Inflammatory macrophage treated with lipopolysaccharide for 4 hours (primary cell): ENCODE measurements at places on chromosomes 5 and 9.

DNA sequence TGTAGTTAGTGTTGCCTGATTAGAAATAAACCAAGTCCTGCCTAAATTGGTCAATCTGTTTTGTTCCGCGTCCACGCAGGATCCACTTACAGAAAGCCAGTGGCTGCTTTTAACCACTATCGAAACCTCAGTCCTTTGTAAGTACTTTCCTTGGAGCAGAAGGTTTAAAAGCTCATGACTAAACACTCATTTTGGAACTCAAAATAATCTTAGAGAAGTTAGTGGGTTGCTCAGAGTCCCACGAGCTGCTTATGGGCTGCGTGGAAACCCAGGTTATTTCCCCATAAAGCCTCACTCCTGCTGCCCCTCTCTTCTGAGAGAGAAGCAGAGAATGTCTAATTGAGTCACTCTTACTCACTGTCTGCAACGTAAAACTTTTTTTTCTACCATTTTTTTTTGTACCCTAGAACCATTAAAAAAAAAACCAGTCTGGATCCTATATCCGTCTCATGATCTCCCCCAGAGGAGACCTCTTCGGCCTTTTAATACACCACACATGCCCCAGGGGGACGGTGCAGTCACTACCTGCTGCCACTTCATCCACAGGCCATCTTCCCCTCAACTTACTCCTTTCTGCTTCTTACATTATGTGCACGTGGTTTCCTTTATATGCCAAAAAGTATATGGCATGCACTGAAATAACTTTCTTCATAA lies 7.6 kb downstream of the BASP1 start:
- peak; percentile 91 for DNase-seq

- DNase-seq: no peak
Measured at GRCh38 chr5:124764585-124764984, 18.1 kb upstream of the ZNF608 start.

DNA sequence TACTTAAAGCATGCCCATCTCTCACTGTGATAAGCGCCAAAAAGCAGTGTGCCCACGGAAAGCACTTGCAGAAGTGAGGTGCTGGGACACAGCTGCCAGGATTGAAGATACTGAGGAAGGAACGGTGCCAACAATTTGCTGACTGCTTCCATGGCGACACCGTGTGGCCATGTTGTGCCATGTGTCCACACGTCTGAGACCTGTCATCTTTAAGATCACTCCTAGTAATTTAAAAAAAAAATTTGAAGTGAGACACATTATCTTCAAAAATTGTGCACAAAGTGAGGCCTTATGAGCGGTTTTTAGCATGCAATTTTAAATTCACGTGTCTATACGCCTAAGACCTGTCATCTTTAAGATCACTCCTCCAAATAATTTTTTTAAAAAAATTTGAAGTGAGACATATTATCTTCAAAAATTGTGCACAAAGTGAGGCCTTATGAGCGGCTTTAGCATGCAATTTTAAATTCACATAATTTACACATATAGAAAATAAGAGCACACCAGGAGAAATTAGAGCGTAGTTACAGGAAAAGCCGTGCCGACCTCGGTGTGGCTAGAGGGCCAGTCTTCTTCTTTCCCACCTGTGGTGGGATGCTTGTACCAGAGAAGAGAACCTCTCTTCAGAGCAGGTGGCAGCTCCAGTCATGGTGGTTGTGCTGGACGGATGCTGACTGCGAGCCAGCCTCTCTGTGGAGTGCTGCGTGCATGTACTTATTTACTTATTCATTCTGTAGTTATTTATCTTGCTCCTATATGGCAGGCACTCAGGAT lies 21.4 kb upstream of the FLT4 start:
- peak; percentile 28 for DNase-seq

DNA sequence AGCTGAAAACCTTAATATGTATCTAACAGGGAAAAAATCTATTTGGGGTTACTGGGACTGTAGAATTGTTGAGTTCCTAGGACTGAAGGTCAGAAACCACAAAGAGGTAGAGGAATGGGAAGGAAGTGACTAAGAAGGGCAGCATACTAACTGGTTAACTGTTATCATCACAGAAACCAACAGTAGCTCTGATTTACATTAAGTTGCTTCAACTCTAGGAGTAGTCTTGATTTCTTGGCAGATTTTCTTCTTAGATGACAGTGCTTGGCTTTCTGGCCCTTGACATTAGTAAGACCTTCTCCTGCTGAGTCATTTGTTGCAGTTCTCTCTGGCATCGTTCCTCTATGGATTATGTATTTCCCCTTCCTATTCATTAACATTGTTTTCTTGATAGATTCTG lies 116.1 kb upstream of the RASA1 start:
- DNase-seq: peak; percentile 83

GRCh38 chr9:111842313-111842712 lies 47.6 kb upstream of the SHOC1 start:
- no peak for DNase-seq

DNA sequence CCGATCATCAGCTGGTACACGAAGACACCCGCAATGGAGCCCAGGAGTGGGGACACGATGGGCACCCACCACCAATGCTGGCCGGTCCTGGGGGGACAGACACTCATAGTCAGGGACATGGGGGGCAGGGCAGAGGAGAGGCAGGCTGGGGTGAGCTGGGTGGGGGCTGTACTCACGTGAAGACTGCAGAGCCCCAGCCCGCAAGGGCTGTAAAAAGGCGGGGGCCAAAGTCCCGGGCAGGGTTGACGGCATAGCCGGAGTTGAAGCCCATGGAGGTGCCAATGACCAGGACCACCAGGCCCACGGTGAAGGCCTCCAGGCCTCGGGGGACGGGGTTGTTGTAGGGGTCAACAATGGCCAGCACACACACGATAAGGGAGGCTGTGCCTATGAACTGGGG lies 5.3 kb downstream of the AQP3 start:
- DNase-seq: no peak

DNA sequence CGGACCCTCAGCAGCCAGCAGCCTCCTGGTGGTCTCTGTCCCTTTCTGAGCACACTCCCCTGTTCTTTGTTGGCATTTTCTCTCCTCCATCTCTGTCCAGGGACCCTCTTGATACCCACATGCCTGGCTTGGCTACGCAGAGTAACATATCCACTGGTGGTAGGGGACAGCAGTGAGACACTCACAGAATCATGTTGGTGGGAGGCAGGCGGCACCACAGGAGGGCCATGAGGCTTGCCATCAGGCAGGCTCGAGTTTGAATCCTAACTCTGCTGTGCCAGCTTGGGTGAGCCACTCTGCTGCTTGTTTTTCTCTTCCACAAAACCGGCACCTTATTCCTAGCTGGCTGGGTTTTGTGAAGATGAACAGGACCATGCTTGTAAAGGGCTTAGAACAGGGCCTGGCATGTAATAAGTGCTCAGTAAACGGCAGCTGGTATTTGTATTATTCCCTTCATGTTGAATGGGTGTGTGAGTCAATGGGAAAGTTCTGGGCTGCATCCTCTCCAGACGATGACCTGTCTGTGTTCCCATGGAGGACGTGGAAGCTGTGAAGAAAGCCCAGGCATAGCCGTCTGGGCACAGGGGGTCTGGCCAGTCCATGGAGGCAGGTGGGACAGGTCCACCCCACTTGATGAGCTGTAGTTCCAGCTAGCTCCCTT lies 2.3 kb downstream of the COL27A1 start:
- no peak for DNase-seq

GRCh38 chr5:86665984-86666760 lies 48.4 kb downstream of the COX7C start:
- DNase-seq: no peak

- no peak for DNase-seq
Measured at GRCh38 chr9:93600504-93600903, 24.1 kb downstream of the PHF2 start.

DNA sequence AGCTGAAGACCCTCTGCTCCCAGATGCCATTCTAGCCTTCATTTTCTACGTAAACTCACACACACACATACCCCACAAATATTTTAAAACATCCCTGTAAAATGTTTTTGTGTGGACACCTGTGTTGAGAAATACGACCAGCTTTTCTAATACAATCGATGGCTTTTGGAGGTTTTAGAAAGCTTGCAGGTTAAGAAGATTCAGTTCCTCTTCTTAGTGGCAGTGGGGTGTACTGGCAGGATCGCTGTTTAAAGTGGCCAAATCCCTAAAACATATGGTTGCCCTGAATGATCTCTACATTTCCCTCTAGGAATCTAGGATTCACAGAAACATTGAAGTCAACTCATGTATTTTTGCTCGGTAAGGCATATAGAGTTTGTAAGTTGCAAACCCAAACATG lies 236.3 kb downstream of the NSG2 start:
- DNase-seq: no peak
